ENCODE measurements at places on chromosomes 11 and 22. TPM values are rescaled to one million over a fixed set of nuclear protein-coding genes. Genes with fewer than 3 reads are reported as not detected.

DNA sequence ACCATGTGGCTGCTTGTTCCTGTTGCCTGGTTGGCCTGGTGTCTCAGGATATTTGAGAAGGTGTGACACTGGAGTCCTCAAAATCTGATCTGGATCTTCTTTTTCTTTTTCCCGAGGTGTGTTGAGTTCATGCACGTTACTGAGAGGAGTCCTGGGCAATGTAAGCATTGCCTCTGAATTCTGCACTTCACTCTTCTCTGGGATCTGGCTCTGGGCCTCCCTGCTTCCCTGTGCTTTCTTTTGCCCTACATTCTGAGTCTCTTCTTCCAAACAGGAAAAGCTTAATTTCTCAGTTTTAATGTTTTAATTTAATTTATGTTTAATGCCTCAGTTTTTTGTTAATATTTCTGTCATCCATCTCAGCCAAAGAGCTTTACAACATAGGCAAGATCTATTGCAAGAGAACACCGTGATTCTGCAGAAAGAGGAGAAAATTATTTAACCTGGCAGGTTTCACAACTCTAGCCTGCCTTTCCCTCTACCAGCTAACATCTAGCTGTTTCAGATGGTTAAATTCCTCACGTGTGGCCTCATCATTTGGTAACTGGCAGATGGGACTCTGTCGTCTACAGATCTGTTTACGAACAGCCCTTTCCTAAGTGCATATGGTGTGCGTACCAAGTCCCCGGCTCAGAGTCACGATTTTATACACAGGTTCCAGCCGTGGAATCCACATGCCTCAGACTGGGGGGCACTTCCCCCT lies 24.7 kb downstream of the LDLRAD3 start:
- DNase-seq = no peak

DNA sequence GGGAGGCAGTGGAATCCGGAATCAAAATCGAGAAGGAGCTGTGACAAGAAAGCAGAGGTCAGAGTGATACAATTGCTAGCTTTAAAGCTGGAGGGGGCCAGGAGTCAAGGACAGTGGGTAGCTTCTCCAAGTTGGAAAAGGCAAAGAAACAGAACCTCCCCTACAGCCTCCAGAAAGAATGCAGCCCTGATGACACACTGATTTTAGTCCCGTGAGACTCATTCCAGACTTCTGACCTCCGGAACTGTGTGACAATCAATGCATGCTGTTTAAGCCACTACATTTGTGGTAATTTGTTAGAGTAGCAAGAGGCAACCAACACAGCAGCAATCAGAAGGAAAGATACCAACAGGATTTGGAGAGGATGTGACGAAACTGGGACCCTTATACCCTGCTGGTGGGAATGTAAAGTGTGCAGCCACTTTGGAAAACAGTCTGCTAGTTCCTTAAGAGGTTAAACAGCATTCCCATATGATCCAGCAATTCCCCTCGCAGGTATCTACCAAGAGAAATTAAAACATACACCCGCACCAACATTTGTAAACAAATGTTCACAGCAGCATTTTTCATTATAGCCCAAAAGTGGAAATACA lies 66.7 kb downstream of the DSCAML1 start:
- DNase-seq = no peak

GRCh38 chr11:134365011-134365925 lies 33.5 kb downstream of the GLB1L2 start:
- DNase-seq = no peak

DNA sequence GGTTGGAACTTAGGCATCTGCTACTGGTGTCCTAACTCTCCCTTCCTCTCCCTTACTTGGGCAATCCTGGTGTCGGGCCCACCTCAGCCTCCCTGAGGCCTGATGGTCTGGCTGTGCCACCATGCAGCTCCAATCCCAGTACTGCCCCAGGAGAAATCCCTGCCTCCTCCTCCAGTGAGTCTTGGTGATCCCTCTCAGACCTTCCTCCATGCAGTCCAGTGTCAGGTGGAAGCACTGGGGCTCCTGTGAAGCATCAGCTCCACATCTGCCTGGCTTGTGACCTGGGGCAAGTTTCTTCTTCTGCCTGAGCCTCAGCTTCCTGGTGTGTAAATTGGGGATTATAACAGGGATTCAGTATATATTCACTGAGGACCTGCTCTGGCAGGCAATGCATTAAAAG lies 1.8 kb upstream of the PELI3 start:
- DNase-seq = no peak

The TRIM77 gene
- not detected for total RNA-seq
